ENCODE measurements at places on chromosomes 13 and 19.

DNA sequence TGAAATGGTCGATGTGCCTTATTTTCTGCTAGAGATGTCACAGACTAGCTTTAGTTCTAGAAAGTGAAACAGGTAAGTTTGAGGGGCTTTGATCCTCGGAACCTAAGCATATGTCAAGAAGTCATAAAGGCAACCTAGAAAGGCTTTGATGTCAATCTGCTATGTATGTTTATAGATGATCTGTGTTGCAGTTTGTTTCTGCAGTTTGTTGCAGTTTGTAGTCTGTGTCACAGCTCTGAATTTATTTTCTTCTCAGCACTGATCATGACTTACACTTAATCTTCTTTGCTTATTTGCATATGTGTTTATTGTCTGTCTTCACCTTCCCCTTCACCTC, 5.9 kb downstream of the LSM14A start:
- DNase-seq = no peak

- DNase-seq = peak; percentile 3
Observed at GRCh38 chr13:49791315-49791710, 1.2 kb downstream of the KPNA3 start.

GRCh38 chr19:7670790-7671189, 1.9 kb downstream of the RETN start:
- no peak for DNase-seq

DNA sequence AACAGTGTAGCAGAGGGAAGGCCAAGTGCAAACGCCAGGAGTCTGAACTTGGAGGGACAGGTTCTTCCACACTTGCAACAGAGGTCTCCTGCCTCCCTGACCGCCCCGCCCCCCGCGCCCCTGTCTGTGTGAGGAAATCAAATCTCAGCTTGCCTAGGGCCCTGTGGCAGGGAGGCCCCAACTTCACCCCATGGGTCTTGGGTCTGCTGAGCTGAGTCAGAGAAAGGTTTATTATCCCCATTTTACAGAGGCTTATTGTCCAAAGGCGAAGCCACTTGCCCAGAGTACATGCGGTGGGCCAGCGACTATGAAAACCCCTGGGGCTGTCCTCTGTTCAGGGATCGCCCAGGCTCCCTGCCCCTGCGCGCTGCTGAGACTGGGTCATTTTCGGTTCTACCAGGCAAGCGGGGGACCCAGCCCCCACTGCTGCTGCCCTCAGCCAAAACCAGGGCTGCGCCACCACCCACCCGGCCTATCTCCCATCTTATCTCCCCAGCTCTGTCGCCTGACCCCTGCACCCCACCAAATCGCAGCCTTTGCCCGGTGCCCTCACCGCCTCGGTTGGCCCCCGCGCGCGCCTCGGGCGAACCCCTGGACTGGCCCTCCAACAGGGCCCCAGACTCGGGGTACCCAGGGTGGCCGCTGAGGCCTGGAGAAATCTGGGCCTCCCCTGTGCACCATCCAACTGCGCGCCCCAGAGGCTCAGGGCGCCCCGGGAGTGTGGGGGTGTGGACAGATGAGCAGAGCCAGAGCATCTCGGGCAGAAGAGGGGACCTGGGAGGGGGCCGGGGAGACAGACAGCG, 850 bp upstream of the CERS4 start:
- no peak for DNase-seq

- no peak for DNase-seq
Observed at GRCh38 chr19:31354316-31354715, 5.1 kb upstream of the TSHZ3 start.
